K562 (cell line): ENCODE measurements at places on chromosomes 7 and 10.

- no peak for DNase-seq
Observed at GRCh38 chr10:114576132-114576487, 82.0 kb downstream of the ABLIM1 start.

DNA sequence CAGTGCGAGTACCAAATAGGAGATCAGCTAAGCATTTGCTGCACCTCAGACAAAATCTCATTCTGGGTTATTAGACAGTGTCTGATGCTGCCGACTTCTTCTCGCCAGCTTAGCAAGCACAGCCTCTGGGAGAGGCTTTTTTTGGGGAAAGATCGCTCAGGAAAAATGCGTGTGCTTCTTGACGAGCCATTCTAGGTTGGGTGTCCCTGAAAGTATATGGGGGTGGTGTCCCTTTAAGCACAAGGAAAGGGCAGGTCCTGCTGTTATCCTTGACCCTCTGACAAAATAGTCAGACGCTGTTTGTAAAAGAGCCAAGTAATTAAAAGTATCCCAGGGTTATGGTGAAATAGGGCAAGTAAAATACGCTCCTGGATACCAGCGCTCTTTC lies 540.1 kb upstream of the FZD8 start:
- DNase-seq, result no peak

GRCh38 chr10:10845826-10846503 lies 171.7 kb upstream of the CELF2 start:
- DNase-seq, result no peak

- DNase-seq, result peak; percentile 88
Observed at GRCh38 chr7:99762680-99763327, 21.2 kb downstream of the CYP3A4 start.

DNA sequence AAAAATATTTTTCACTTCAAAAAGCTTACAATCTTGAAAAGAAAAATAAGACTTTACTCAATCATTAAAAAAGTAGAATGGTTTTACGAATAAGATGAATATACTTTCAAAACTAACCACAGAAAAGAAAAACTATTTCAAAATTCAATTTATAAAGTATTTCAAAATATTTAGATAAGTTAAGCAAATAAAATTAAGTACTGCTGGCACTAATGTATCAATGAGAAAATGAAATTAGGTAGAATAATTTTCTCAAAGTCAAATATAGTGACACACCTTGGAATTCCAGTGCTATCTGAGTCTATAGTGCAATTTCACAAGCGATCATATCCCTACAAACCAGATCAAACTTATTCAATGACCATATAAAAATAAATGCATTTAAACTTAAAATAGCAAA lies 109.8 kb upstream of the SEMA3A start:
- DNase-seq, result no peak

- DNase-seq, result no peak
Observed at GRCh38 chr7:110944966-110945644, 145.8 kb upstream of the LRRN3 start.

- no peak for DNase-seq
Observed at GRCh38 chr7:42210779-42211178, 26.2 kb downstream of the GLI3 start.

DNA sequence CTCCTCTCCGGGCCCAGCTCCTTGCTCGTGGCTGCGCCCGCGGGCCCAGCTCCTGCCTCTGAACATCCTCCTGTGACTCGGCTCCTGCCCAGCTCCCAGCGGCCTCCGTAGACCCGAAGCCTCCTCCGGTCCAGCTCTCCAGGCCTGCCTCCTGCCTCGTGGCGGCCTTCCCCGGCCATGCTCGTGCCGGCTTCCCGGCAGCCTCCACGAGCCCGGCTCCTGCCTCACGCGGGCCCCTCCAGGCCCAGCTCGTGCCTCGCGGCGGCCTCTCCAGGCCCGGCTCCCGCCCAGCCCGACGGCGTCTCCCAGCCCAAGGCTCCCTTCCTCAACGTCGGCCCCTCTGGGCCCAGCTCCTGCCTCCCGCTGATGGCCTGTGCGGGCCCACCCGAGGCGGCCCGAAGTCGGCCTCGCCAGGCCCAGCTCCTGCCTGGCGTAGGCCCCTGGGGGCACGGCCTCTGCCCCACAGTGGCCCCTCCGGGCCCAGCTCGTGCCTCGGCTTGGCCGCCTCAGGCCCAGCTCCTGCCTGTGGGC lies 16.9 kb upstream of the TMEM248 start:
- DNase-seq, result no peak
